ENCODE measurements at places on chromosomes 3 and 15.

DNA sequence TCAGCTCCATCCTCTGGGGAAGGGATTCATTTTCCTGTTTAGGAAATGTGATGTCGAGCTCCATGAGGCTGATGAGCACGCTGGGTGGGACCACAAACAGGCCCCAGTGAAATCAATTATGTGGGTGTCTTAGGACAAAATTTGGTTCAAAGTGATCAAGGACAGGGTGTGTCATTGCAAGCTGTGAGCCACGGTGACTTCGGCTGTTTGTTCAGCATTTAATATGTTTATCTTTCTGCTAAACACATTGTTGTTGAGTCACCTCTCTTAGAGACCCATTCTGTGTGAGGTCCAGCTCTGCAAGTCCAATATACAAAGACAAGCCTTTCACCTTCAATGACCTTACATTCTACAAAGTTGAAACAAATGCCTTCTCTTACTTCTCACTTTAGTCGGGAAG lies 41.3 kb downstream of the SSR3 start:
- DNase-seq: no peak

GRCh38 chr3:174431717-174432116 lies 427.4 kb upstream of the NAALADL2 start:
- DNase-seq: no peak

DNA sequence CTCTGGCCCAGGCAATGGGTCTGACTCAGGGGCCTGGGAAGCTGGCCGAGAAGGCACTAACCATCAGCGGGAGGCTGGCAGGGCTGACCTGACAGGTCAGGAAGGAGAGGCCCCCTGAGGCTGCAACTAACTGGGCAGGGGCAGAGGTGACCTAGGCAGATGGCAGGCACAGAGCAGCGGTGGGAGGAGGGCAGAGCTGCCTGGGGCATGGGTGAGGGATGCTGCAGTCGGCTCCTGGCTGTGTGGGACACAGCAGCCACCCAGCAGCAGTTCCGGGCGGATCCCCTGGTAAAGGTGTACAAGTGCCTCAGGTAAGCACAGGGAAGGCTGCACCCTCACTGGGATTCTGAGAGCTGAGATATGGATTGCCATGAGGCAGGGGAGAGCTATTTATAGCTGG lies 236.1 kb downstream of the OCA2 start:
- no peak for DNase-seq

GRCh38 chr15:67521783-67522568 lies 1.0 kb downstream of the C15orf61 start:
- DNase-seq: no peak

- no peak for DNase-seq
Observed at GRCh38 chr15:44676676-44677075, 13.2 kb upstream of the SPG11 start.

- DNase-seq: no peak
Observed at GRCh38 chr3:109241459-109242186, 74.7 kb downstream of the DPPA2 start.

DNA sequence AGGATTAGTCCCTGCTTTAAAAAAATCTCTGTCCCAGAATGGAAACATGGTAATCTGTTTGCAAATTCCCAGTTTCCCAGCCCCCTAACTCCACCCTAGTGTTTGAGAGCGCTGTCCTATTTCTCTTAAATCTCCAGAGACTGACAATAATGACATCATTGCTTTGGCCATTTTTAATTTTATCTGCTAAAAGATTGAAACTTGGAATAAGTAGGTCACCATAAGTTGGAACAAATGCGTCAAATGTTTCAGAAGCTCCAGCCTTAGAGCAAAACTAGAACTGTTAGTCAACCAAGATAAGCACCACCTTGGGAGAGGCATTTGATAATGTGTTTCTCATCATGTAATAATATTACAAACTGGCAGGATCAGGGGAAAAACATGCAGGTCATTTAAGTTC lies 25.7 kb upstream of the MB21D2 start:
- no peak for DNase-seq

- DNase-seq: no peak
Observed at GRCh38 chr3:28544831-28545230, 196.2 kb upstream of the AZI2 start.

- no peak for DNase-seq
Observed at GRCh38 chr3:57910990-57911389, 97.2 kb upstream of the FLNB start.

GRCh38 chr15:88191812-88192165 lies 64.8 kb downstream of the NTRK3 start:
- no peak for DNase-seq

GRCh38 chr15:69456208-69457166 lies 3.9 kb downstream of the RPLP1 start:
- no peak for DNase-seq

GRCh38 chr3:112199622-112200316 lies 66.7 kb upstream of the GCSAM start:
- no peak for DNase-seq

- no peak for DNase-seq
Observed at GRCh38 chr15:70569091-70569713, 194.2 kb downstream of the UACA start.

DNA sequence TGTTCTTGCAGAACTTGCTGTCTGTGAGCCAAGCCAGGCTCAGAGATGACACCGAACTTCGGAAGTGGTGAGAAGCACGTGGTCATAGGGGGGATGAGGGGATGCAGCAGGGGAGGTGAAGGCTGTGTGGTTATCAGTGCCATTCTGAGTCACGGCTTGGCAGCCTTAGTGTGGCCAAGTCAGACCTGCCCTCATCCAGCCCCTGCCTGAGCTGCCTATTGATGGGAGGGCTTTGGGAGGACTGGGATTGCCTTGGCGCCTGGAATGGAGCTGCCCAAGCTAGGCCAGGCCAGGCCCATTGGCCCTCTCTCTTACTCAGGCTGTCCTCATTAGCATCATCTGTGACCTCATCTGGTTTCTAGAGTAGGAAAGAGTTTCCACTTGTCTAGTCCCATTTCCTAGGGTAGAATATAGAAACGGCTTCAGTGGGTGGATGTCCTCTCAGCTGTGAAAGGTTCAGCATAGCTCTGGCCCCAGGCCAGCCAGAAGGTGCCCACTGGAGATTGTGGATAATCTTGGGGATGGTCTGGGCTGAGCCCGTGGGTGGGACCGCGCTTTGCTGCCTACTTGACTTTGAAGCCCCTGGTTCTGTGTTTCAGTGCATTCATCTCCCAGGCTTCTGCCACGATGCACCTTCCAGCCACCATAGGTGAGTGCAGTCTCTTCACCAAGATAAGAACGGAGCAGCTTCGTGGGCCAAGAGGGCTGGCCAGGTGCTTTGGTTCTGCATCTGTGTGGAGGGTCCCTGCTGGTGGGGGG lies 7.2 kb downstream of the FAH start:
- no peak for DNase-seq

GRCh38 chr3:127407026-127407939 lies 119.4 kb upstream of the PRR20G start:
- DNase-seq: no peak

- no peak for DNase-seq
Observed at GRCh38 chr3:81349816-81350340, 411.6 kb downstream of the GBE1 start.

GRCh38 chr3:44612678-44613077 lies 12.2 kb upstream of the ZNF197 start:
- no peak for DNase-seq

GRCh38 chr3:127136706-127137105 lies 56.2 kb upstream of the PRR23E start:
- DNase-seq: no peak

DNA sequence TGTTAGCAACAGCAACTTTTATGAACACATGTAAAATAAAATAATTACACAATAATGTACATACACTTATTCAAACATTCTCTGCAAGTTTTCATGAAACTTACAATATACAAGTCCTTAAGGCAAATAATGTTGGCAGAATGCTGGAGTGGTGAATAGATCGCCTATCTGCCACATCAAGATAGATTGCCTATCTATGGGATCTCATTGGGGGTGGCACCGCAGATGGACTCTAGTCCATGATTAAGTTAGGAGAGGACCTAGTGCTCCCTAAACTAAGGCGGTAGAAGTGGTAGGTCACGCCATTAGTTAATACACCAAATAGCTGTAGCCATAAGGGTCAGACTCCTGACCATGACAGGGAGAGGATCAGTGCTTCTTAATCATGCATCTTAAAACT lies 315.7 kb downstream of the GBE1 start:
- DNase-seq: no peak

DNA sequence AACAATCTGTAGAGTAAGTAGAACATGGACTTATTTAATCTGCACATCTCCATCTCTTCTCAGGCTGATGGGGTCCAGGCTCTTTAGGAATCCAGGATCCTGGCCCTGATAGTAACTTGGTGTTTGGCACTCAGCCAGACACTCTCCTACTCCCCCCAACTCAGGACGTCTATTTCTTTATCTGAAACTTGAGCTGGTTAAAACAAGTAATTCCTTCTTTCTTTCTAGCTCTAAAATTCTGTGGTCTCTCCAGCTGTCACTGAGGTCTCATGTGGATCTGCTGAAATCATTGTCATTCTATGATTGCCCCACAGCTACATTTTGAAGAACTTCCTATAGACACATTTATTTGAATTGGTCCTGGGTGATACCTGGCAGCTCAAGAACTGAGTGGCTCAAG lies 59.0 kb downstream of the TP63 start:
- no peak for DNase-seq

GRCh38 chr3:354432-354831 lies 157.9 kb downstream of the CHL1 start:
- no peak for DNase-seq

- DNase-seq: no peak
Observed at GRCh38 chr3:16441371-16441875, 72.1 kb downstream of the RFTN1 start.

- DNase-seq: no peak
Observed at GRCh38 chr15:72153269-72154000, 35.2 kb downstream of the SENP8 start.

- DNase-seq: no peak
Observed at GRCh38 chr3:106120356-106120755, 251.5 kb upstream of the CBLB start.

- no peak for DNase-seq
Observed at GRCh38 chr3:127987309-127987995, 64.8 kb upstream of the SEC61A1 start.

GRCh38 chr3:174253940-174254339 lies 605.2 kb upstream of the NAALADL2 start:
- no peak for DNase-seq

- DNase-seq: no peak
Observed at GRCh38 chr3:170469151-170470062, 50.7 kb downstream of the CLDN11 start.

DNA sequence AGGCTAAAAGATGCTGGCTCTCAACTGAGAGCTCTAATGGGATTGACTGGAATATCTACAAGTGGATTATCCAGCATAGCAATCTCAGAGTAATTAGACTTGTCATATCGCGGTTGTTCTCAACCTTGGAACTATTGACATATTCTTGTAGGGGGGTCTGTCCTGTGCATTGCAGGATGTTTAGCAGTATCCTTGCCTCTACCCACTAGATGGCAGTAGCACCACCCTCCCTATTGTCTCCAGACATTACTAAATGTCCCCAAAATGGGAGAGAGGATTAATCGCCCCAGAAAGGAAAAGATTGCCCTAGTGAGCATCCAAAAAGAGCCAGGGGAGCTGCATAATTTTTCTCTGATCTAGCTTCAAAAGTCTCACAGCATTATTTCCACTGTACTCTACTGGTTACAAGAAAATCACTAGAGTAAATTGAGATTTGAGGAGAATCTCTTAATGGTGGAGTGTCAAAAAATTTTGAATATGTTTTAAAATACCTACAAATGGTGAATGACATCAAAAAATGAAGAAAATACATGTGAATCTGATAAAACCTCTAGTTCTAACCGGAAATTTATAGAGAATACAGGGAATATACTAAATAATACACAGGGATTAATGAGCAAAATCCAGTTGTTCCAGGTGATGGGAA lies 388.2 kb upstream of the AGTR1 start:
- no peak for DNase-seq

GRCh38 chr3:53805463-53806159 lies 40.6 kb downstream of the CHDH start:
- no peak for DNase-seq

DNA sequence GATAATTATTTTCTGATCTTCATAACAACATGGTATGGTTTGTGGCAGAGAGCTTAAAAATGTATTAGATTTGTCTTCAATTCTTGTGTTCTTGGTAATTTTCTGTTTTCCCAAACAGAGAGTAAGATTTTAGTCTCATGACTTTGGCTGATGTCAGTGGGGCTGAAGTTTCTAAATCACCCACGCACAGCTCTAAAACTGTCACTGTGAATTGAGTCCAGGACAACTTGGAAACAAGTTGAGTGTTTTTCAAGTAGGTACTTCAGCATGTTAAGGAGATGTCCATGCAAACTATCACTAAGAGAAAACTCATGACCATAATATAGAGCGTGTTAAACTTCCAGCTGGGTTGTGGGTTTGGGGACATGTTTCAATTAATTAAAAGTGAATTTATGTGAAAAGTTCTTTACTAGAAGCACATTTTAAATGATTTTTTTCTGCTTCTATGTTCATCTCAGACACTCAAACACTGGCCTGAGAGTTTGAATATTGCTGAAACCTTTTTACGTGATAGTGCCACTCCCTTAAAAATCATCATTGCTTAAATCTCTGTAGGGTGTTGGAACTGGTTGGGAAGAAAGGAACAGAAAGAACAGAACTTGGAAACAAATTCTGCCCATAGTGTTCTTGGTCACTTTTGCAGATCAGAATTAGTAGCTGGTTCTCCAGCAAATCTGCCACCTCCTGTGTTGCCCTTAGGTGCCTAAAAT lies 89.8 kb downstream of the KLHL25 start:
- DNase-seq: no peak

- DNase-seq: no peak
Observed at GRCh38 chr3:176795891-176796290, 401.4 kb downstream of the TBL1XR1 start.

DNA sequence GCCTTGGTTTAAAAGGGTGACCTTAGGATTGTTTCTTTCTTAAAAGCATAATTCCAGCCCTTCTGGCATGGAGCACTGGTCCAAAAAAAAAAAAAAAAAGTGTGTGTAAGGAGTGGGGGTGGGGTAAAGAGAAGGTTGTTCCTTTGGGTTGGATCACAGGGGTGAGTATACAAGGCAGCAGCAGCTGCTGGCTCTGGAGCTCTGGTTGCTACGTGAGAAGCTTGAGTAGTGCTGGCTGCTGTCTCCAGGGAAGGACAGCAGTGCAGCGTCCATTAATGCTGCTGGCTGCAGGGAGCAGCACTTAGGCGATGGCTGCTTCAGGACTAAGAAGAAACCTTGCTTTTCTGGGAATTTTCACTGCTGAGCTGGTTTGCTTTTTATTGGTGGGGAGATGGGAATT lies 2.3 kb downstream of the SETD5 start:
- no peak for DNase-seq

GRCh38 chr3:153970741-153971347 lies 150.3 kb upstream of the ARHGEF26 start:
- no peak for DNase-seq

All from amygdala (tissue), 56 donors.